Vein endothelial cell (primary cell): ENCODE measurements at places on chromosomes 1 and 21. TPM values are rescaled to one million over a fixed set of nuclear protein-coding genes. Genes with fewer than 3 reads are reported as not detected.

Gene FMN2
- total RNA-seq: under 0.01 and 0.19 TPM in 2 replicates

Gene CHIA
- not detected in 2 replicates for total RNA-seq

Gene LCE6A
- total RNA-seq: not detected in 2 replicates

Gene OR10K1
- not detected in 2 replicates for total RNA-seq

Gene RGS7
- 0.57 and 2.3 TPM in 2 replicates for total RNA-seq

Gene PPM1J
- total RNA-seq: 0.98 and 1.1 TPM in 2 replicates

Gene BCAR3
- 45.1 and 57.5 TPM in 2 replicates for total RNA-seq

Gene GUCA2A
- not detected in 2 replicates for total RNA-seq

Gene CRB1
- not detected in 2 replicates for total RNA-seq

Gene FCRL4
- under 0.01 TPM in 1 of 2 replicates, not detected in the other for total RNA-seq

Gene CNR2
- total RNA-seq: not detected in 2 replicates

Gene NTMT2
- total RNA-seq: not detected in 2 replicates

Gene LYPD8
- not detected in 2 replicates for total RNA-seq

Gene NBPF26
- total RNA-seq: 8.6 and 8.8 TPM in 2 replicates

Gene CD48
- not detected in 2 replicates for total RNA-seq

Gene OR2T35
- total RNA-seq: not detected in 2 replicates

Gene HTR1D
- under 0.01 and 0.19 TPM in 2 replicates for total RNA-seq

Gene LCE3E
- total RNA-seq: not detected in 2 replicates

Gene MRPL55
- 39.2 and 40.9 TPM in 2 replicates for total RNA-seq

Gene FCRL6
- total RNA-seq: not detected in 2 replicates

Gene SPATA46
- total RNA-seq: not detected in 2 replicates

Gene KRTAP10-8
- not detected in 2 replicates for total RNA-seq

Gene RYR2
- 0.10 TPM in 1 of 2 replicates, not detected in the other for total RNA-seq

Gene NRAS
- total RNA-seq: 92.4 and 136 TPM in 2 replicates

Gene TAS1R3
- 0.38 and 0.65 TPM in 2 replicates for total RNA-seq

Gene BSND
- total RNA-seq: not detected in 2 replicates

Gene UFC1
- total RNA-seq: 105 and 120 TPM in 2 replicates

Gene FCRL3
- total RNA-seq: not detected in 2 replicates

Gene DIRAS3
- 0.57 and 0.98 TPM in 2 replicates for total RNA-seq
